IMR-90 (cell line): ENCODE measurements at places on chromosomes 12 and 14. TPM values are rescaled to one million over a fixed set of nuclear protein-coding genes. Genes with fewer than 3 reads are reported as not detected.

DAO gene
- polyA plus RNA-seq, result not detected in 2 replicates

KCNJ8 gene
- polyA plus RNA-seq, result 7.2 and 8.0 TPM in 2 replicates

INTS13 gene
- 9.2 and 9.9 TPM in 2 replicates for polyA plus RNA-seq

KCNH3 gene
- polyA plus RNA-seq, result 0.10 and 0.20 TPM in 2 replicates

USP5 gene
- 67.7 and 69.7 TPM in 2 replicates for polyA plus RNA-seq

FLVCR2 gene
- 0.94 and 1.0 TPM in 2 replicates for polyA plus RNA-seq

BRF1 gene
- 16.4 and 16.7 TPM in 2 replicates for polyA plus RNA-seq

SLC22A17 gene
- polyA plus RNA-seq, result 35.6 and 36.0 TPM in 2 replicates

MYO1H gene
- not detected in 2 replicates for polyA plus RNA-seq

RAD51AP1 gene
- 9.8 and 10.2 TPM in 2 replicates for polyA plus RNA-seq

HOXC4 gene
- 0.23 and 0.26 TPM in 2 replicates for polyA plus RNA-seq

SNAPC1 gene
- 7.0 and 9.3 TPM in 2 replicates for polyA plus RNA-seq

SMCO3 gene
- polyA plus RNA-seq, result 0.07 TPM in 1 of 2 replicates, not detected in the other

TAS2R30 gene
- polyA plus RNA-seq, result 0.03 TPM in 1 of 2 replicates, not detected in the other

BCL2L2 gene
- polyA plus RNA-seq, result 30.6 and 40.9 TPM in 2 replicates

FAM181A gene
- not detected in 2 replicates for polyA plus RNA-seq

THTPA gene
- polyA plus RNA-seq, result 8.6 and 9.2 TPM in 2 replicates

TEX52 gene
- not detected in 2 replicates for polyA plus RNA-seq

LIMA1 gene
- polyA plus RNA-seq, result 111 and 126 TPM in 2 replicates

TMPRSS12 gene
- not detected in 2 replicates for polyA plus RNA-seq

PLEKHD1 gene
- polyA plus RNA-seq, result not detected in 2 replicates

CLEC14A gene
- polyA plus RNA-seq, result 5.7 and 6.2 TPM in 2 replicates

KRT7 gene
- 1.4 and 1.7 TPM in 2 replicates for polyA plus RNA-seq

HOXC9 gene
- 0.13 and 0.26 TPM in 2 replicates for polyA plus RNA-seq

MANSC4 gene
- not detected in 2 replicates for polyA plus RNA-seq

AKAP5 gene
- 0.14 and 0.21 TPM in 2 replicates for polyA plus RNA-seq

ASB2 gene
- 0.77 and 0.98 TPM in 2 replicates for polyA plus RNA-seq

FAM222A gene
- 0.32 and 0.43 TPM in 2 replicates for polyA plus RNA-seq

TMEM132C gene
- not detected in 2 replicates for polyA plus RNA-seq

SPATS2 gene
- polyA plus RNA-seq, result 45.0 and 50.6 TPM in 2 replicates

OR9K2 gene
- not detected in 2 replicates for polyA plus RNA-seq

CCDC198 gene
- not detected in 2 replicates for polyA plus RNA-seq

KSR2 gene
- not detected in 2 replicates for polyA plus RNA-seq

ALKBH2 gene
- polyA plus RNA-seq, result 14.1 and 17.8 TPM in 2 replicates

XPOT gene
- polyA plus RNA-seq, result 32.0 and 40.9 TPM in 2 replicates

SERPINA12 gene
- polyA plus RNA-seq, result not detected in 2 replicates

PIWIL1 gene
- polyA plus RNA-seq, result not detected in 2 replicates

MYF5 gene
- polyA plus RNA-seq, result not detected in 2 replicates

PTPN6 gene
- 0.14 TPM in 1 of 2 replicates, not detected in the other for polyA plus RNA-seq

NID2 gene
- polyA plus RNA-seq, result 278 and 303 TPM in 2 replicates

POMT2 gene
- 13.0 and 13.1 TPM in 2 replicates for polyA plus RNA-seq

CBLN3 gene
- 3.9 and 4.5 TPM in 2 replicates for polyA plus RNA-seq

SALL2 gene
- 10.1 and 12.6 TPM in 2 replicates for polyA plus RNA-seq

TSPAN8 gene
- polyA plus RNA-seq, result not detected in 2 replicates

CATSPERB gene
- not detected in 2 replicates for polyA plus RNA-seq

DYRK4 gene
- 63.1 and 71.6 TPM in 2 replicates for polyA plus RNA-seq

C12orf56 gene
- polyA plus RNA-seq, result 0.09 TPM in 1 of 2 replicates, not detected in the other

TGFB3 gene
- polyA plus RNA-seq, result 3.7 and 4.3 TPM in 2 replicates

BRI3BP gene
- polyA plus RNA-seq, result 2.5 and 2.8 TPM in 2 replicates

ADAMTS20 gene
- not detected in 2 replicates for polyA plus RNA-seq

DEGS2 gene
- not detected in 2 replicates for polyA plus RNA-seq

DHH gene
- polyA plus RNA-seq, result 0.01 and 0.07 TPM in 2 replicates

PRPH gene
- not detected in 2 replicates for polyA plus RNA-seq

CCDC197 gene
- not detected in 2 replicates for polyA plus RNA-seq

OR6C75 gene
- not detected in 2 replicates for polyA plus RNA-seq

SLC10A1 gene
- 0.03 TPM in 1 of 2 replicates, not detected in the other for polyA plus RNA-seq
